GF-D8 (cell line): ENCODE measurements at places on chromosomes 11 and 22.

DNA sequence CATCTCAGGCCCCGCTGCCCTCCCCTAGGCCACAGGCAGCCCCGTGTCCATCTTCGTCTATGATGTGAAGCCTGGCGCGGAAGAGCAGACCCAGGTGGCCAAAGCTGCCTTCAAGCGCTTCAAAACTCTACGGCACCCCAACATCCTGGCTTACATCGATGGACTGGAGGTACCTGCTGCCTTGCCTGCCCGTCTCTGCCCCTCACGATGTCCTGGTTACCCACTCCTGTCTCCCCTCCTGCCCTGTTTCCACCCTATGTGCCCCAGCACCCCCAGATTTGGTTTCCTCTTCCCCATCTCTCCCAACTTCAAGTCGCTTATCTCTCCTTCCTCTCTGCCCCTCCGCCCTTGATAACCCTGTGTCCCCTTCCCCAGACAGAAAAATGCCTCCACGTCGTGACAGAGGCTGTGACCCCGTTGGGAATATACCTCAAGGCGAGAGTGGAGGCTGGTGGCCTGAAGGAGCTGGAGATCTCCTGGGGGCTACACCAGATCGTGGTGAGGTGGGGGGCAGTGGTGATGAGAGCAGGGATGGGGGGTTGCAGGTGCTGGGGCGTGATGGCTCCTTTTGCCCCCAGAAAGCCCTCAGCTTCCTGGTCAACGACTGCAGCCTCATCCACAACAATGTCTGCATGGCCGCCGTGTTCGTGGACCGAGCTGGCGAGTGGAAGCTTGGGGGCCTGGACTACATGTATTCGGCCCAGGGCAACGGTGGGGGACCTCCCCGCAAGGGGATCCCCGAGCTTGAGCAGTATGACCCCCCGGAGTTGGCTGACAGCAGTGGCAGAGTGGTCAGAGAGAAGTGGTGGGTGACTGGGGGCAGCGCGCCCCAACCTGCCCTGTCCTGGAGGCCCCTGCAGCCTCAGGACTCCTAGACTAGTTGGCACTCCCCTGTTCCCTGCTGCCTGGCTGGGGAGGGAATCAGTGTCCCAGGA is 930 bp downstream of the SCYL1 start:
- DNase-seq = no peak

DNA sequence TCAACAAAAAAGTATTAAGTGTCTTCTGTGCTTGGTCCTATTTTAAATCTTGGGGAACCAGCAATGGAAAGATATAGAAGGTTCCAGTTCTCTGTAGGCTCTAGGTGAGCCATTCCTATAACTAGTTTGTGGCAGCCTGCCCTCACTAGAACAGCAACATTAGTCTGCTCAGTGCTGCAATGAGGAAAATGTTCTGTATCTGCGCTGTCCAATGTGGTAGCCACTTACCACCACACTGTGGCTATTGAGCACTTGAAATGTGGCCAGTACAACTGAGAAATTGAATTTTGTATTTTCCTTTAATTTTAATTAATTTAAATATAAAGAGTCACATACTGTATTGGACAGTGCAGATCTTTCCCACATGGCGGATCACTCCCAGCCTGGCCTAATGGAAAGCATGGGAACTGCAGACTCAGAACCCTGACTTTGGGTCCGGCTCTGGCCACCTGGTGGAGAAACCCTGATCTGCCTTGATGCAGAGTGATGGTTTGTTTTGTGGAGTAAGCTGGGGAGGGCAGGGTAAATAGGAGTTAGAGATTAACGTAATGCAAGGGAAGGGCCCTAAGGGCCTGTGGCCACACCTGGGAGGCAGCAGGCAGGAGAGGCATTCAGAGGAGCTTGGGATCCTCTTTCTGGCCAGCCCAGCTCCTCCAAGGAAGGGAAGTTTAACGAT is 101.0 kb downstream of the ME3 start:
- DNase-seq = no peak

DNA sequence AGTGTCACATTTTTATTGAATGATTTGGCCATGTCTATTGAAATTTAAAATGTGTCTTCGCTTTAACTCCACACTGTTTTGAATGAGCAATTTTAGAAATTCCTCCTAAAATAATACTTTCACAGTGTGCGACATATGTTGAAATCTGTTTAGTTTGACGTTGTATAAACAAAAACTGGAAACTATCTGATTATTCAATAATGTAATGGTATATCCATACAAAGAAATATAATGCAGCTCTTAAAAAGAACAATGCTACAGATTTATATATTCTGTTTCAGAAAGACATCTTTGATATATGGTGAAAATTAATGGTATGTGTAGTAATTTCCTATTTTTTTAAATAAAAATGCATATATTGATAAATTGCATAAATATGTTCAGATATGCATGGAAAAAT is 268.7 kb upstream of the SORL1-AS1 start:
- no peak for DNase-seq

GRCh38 chr11:46051102-46051501 is 70.2 kb downstream of the PHF21A start:
- no peak for DNase-seq

DNA sequence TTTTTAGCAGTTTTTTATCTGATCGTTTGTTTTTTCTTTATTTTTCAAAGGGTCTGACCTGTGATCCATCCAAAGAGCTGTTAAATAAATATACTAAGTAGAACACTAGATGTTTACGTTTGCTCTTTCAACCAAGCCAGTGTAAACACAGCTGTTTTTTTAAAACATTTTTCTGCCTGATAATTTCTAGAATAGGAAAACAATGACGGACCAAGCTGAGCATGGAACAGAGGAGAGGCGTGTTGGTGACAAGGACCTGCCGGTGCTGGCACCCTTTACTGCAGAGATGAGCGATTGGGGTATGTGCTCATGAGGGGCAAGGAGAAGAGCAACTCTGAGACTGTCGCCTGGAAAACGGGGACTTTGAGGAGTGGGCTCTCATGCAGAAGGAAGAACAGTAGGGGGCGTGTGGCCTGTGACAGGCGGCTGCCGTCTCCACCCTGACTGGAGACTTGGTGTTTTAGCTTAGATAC is 28.6 kb upstream of the PANX2 start:
- no peak for DNase-seq

- no peak for DNase-seq
These were observed 3.9 kb downstream of the CSTF3 start for GRCh38 chr11:33157103-33158027.

DNA sequence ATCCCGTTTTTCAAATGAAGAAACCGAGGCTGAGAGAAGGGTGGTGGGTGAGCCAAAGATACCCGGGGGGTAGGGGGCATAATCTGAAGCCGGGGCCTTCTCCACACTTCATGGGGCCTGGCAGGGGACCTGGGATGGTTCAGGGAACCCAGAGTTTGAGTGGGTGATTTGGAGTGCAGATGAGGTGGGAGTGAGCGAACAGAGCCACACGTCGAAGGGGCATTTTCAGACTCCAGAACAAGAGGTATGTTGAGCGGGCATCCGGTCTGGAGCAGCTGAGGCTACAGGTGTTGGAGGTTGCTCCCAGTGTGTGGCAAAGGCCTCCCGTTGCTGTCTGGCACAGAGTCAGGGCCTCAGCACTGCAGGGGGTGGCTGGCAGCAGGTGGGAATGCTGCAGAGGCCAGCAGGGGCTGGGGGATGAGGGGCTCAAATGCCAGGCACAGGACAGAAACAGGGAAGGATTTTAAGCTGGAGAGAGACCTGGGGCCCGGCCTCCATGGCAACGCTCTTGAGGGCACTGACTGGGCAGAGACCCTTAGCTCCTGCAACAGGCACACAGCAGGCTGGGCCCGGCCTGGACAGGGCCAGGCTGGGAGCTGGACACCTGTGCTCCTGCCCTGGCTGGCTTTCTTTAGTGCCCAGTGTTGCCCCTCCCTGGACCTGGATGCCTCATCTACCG is 46.2 kb downstream of the WNT11 start:
- DNase-seq = no peak

DNA sequence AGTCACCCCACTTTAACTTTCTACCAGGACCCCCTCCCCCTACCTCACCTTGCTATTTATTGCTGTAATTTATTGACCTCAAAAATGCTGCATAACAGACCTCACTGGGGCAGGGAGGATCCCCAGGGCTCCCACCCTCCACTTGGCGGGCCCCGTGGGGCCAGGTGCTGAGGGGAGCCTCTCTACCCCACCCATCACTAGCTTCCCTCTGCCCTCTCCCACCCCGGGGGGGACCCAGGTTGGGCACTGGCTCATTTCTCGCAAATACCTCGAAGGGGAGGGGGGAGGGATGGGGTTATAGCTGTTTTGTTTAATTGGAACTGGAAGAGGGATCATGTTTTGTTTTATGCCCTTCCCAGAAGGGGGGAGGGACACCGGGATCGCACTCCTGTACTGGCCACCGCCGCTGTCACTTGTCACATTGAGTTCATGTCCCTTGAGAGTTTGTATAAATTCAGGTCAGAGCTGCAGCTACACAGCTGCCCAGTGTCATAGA is 16.3 kb upstream of the TMEM191C start:
- no peak for DNase-seq

DNA sequence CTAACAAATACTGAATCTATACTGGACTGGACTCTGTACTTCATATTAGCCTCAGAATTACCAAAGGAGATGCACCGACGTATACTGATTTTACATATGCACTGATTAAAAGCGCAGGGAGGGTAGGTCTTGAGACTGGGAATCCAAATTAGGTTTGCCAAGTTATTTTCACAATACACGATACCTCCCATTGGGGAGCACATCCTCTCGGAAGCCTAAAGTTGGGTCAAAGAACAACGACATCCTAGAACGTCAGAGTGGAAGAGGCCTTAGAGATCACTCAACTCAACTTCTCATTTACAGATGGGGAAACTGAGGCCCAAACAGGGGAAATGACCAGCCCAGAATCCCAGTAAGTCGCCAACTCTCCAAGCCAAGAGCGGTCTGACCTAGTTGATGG is 626 bp downstream of the DNAL4 start:
- no peak for DNase-seq

DNA sequence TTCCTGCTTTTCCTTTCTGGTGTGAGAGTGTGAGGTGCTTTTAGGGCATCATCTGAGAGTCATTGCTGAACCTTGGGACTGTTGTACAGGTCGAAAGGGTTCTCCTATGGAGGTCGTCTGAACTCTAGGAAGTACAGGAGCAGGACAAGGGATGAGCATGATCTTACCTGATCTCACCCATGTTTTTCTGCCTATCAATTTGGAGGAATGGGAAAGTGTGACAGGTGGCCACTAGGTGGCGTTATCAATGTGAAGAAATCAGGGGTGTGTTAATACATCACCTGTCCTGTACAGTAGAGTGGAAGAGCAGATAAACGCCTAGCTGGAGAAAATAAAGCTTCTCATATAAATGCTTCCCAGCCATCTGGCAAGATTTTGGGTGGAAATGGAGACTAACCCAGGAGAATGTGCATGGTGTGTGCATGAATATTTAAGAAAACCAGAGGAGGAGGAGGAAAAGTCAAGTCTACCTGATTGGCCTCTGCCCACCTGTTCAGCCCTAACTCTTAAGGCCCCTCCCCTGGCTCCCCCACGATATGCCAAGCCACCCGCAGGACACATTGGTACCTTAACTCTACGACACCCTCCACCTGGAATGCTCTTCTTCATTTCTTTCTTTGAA is 72.0 kb upstream of the NARS2 start:
- DNase-seq = no peak

- DNase-seq = peak; percentile 36
These were observed 877 bp downstream of the SLC25A17 start for GRCh38 chr22:40818192-40818746.

- no peak for DNase-seq
These were observed 352.4 kb upstream of the FAT3 start for GRCh38 chr11:91872243-91872642.

- no peak for DNase-seq
These were observed 21.8 kb downstream of the NUMA1 start for GRCh38 chr11:72058416-72059034.

DNA sequence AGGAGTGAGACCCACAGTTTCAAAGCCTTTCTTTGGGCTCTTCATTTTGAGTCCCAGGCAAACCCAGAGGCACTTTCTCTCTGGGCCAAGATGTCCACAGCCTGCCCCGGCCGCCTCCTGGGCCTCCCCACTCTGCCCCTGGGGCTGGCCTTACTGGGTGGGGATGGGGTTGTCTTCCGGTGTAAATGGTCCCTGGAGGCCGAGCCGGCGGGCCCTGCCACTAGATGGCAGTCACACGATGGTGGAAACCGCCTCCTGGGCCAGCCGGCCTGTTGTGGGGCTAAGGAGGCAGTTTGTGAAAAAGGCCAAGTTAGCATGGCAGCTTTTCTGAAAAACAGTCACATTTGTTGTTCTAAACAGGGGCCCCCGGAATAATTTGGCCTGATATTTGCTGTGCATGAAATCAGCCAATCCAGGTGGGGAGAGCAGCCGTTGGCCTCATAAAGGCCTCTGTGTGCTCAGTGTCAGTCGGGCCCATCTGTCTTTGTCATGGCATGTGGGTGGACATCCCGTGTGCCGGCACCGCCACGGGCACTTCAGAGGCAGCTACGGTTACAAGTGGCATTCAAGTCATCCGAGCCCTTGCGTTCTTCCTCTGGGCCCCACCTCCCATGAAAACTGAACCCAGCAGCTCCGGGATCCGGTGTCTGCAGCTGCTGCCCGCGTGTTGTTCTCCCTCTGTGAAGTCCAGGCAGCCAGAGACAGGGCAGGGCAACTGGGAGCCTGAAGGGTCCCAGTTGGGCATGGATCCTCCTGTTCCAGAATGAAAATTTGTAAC is 6.5 kb downstream of the MRPL23 start:
- no peak for DNase-seq

DNA sequence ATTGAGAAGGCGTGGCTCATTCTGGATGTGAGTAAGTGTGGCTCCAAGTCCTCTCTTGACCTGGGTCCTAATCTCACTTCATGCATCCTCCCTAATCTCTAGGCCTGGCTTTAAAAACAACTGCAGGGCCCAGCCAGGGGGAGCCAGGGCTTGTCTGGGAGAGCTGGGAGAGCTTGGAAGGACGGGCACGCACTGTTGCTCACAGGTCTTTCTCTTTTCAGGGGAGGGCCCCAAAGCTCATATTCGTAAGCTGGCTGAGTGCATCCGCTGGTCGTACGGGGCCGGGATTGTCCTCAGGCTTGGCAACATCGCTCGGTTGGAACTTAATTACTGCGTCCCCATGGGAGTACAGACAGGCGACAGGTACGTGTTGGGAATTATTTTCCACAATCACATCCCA is 34.1 kb upstream of the PARVB start:
- DNase-seq = no peak

DNA sequence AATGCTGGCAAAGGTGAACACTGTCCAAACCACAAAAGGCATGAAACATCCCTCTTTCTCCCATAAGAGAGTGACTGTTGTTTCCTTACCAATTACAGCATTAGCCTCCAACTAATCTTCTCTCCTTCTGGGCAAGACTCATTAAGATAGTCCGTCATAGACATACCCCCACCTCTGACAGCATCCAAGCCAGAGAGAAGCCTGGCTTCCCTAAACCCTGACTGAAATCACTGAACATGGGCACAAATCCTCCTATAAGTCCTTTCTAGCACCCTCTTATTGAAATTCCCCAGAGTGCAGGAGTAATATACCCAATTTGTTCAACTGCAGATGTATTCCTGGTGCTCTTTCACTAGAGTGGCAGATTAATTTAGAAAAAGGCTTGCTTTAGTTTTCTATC is 1.7 kb upstream of the RNASEH2C start:
- no peak for DNase-seq
